ENCODE measurements at places on chromosomes 5 and 9.

GRCh38 chr5:139488260-139488659 lies 5.7 kb upstream of the STING1 start:
- DNase-seq = no peak

DNA sequence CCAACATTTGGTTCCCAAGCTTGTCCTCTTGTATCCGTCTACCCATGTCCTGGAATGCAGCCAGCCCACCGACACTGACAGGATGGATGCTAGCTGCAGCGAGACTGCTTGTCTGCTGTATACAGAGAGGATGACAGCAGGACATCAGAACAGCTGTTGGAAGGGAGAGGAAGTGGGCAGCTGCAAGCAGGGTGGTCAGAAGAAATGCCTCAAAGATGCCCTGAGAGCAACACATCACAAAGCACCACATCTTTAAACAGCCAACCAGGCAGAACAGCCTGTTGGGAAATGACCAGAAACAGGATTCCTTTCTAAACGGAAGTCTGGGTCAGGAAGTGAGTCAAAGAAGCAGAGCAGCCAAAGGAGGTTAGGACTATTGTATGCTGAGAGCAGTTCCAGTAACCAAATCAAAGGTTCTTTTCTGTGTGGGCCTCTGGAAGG lies 219.1 kb downstream of the NDUFS4 start:
- peak; percentile 5 for DNase-seq

DNA sequence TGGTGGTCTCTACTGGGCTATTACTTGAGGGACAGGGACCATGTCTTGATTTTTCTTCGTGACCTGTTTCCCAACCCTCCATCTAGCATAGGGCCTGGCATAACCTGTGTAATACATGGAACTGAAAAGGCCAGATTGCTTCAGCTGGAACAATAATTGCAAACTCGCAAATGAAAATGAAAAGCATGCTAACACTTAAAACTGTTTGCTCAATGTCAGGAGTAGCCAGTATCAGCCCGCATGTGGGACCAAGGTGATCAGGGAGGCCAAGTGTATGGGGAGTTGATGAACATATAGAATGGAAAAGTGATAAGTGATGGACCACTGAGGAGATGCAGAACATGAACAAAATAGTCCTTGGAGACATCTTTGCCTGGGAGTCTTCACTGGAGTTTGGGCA lies 25.2 kb downstream of the GLRX start:
- DNase-seq = no peak

DNA sequence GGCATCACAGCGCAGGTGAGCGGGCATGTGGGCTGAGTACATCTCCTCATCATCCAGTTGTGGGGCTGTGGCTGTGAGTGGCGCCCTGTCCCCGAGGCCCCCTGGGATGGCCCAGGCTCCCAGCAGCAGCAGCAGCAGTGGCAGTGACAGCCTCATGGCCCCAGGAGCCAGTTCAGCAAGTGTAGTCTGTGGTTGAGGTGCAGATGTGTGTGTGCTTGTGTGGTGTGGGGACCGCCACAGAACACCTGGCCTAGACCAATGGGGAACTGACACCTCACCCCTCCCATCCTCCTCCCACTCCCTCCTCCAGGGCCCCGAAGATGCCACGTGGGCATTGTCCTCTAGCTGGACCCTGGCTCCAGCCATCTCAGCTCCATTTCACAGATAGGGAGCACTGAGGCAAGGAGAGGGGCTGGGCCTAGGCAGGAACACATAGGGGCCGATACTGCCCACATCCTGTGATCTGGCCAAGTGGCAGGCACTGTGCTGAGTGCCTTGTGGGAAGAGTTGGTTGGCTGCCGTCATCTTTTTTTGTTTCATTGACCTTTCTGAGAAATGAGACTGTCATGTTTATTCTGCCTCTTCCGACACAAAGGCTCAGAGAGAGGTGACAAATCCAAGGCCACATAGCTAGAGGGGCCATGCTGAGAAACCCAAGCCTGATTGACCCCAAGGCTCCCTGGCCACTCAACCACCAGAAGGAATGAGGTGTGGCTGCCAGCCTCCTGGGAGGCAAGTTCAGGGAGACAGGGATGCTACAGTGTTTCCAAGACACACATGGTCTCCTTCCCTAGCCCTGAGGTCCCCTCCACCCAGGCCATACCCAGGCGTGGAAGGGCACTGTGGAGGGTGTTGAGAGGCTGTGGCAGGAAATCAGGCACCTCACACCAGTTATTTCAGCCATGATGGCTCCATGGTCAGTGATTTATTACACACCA lies at the start of gene MZB1:
TSS of gene MZB1 (minus strand) at position 213 of the 938 bp plus-strand sequence. CDS start at position 156, 57 bp downstream.
- no peak for DNase-seq

- DNase-seq = no peak
These were observed 71.6 kb downstream of the PKD2L2 start for GRCh38 chr5:137960819-137961218.

GRCh38 chr9:26325444-26325829 lies 567.2 kb downstream of the CAAP1 start:
- DNase-seq = no peak

DNA sequence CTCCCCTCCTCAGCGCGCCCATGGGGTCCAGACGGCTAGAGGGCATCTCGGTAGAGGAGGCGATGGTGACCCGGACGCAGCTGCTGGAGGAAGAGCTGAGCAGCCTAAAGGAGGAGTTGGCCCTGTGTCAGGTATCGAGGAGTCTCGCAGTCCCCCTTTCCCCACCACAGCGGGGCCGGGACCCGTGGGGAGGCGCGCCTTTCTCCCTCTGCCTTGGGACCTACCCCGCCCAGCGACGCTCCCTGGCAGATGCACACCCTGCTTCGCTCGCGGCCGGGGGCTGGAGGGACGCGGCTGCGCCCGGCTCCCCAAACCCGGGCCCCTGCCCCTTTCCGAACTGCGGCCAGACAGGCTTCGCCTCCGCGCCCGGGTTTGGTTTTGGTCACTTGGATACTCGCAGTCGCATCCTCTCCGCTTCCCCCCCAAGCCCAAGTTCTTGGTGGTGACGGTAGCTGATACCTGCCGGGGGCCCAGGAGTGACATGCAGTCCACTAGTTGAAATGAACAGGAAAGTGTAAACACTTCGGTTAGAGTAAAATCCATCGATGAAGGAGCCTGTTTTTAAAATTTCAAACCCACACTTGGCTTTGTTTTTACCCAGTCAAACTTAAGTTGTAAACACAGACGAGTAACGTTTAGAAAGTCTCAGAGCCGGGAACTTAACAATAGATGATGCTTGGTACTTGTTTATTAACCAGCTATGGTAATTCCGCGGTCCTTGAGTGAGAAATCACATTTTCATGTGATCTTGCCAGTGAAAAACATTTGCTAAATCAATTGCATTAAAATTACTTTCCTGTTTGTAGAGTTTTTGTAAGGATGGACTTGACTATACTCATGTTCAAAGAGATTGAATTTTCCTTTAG lies 688 bp downstream of the CNTLN start:
- DNase-seq = peak; percentile 17

DNA sequence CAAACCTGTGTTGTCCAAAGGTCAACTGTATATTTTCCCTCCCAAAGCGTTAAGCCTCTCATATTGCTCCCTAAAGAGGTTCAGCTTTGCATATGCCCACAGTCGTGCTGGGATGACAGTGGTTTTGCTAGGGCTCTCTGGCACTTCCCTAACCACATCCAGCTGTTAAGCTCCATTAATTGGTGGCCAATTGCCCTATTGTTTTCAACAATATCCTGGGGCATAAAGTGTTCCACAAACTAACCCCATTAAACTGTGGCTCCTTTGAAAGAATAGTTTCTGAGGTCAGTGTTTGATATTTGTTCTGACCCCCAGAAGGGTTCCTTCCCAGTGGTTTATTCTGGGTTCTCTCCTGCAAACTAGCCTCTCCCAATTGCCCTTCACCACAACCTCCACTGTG lies 194.5 kb downstream of the HSD17B3 start:
- no peak for DNase-seq
